ENCODE measurements at places on chromosomes 11 and 22.

GRCh38 chr11:9462172-9462799 is 1.5 kb downstream of the ZNF143 start:
- DNase-seq, result no peak

DNA sequence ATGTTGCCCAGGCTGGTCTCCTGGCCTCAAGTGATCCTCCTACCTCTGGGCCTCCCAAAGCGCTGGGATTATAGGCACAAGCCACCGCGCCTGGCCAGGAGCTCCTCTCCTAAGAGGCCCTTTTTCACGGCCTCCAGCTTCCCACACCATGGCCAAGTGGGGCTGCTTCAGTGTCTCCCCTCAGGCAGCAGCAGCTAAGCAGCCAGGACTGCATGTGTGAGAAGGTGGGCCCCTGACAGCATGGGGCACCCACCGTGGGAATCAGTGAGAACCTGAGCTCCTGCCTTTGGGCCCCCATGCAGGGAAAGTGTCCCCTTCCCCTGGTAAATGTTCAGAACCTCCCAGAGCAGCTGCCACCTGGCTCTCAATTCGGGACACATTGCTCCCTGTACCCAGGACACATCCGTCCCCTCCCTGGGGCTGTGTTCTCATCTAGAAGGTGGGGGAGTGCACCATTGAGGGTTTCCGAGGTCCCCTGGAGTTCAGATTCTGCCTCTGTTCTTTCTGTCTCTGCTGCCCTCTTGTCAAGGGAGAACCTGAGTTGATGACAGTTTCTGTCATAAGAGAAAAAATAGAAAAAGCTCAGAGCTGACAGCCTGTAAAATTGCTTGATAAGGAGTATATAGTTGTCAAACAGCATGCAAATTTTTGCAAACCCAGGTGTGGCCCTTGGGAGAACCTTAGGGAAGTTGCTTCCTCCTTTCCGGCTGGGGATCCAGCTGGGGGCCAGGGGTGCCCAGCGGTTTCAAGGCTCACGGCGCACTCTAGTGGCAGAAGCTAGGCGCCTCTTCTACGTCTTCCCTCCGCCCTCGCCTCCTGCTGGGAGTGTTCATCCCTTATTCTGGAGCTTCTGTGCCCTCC is 29.7 kb downstream of the FAM83F start:
- no peak for DNase-seq

DNA sequence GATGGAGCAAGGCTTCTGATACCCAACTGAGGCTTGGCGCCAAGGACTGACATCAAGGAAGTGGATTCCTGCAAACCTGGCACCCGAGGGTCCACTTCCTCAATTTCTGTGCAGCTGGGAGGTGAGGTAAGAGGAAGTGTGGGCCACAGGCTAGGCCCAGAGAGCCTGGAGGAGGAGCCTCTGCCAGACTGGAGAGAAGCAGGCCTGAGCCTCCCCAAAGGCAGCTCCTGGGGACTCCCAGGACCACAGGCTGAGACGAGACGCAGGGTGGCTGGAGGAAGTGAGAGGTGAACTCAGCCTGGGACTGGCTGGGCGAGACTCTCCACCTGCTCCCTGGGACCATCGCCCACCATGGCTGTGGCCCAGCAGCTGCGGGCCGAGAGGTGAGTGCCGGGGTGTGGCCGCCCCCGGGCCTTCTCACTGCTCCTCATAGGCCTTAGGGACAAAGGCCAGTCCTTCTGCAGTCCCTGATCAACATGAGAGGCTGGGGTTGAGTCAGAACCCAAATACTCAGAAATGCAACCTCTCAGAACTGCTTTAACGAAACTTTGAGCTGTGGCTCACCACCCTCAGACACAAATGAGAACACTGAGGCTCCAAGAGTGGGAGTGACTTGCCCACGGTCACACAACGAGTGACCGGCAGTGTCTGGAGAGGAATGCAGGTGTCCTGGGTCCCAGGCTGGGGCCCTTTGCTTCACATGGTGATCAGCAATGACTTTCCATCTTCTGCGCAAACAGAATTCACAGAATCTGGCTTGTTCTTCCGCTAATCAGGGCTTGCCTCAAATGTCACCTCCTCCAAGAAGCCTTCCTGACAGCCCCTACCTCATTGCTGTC is at the start of gene NCF4:
NCF4 (plus strand) TSS at position 186 of the 839 bp plus-strand sequence; CDS start at position 352, 166 bp downstream.
- no peak for DNase-seq

DNA sequence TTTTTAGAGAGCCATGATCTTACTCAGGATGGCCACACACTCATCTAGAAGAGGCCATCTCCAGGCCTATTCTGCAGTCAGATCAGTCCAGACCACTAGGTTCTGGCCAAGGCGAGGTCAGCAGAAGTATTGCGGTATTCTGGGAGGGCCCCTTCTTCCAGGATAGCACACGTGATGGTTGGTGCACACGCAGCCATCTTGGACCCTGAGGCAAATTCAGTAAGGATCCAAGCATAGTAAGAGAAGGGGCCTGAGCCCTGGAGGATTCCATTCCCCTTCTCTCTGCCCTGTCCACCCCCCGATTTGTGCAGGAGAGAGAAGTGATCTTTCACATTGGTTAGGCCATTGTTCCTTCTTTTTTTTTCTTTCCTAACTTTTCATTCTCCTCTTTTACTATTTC is 957.9 kb downstream of the BRD1 start:
- DNase-seq, result no peak

DNA sequence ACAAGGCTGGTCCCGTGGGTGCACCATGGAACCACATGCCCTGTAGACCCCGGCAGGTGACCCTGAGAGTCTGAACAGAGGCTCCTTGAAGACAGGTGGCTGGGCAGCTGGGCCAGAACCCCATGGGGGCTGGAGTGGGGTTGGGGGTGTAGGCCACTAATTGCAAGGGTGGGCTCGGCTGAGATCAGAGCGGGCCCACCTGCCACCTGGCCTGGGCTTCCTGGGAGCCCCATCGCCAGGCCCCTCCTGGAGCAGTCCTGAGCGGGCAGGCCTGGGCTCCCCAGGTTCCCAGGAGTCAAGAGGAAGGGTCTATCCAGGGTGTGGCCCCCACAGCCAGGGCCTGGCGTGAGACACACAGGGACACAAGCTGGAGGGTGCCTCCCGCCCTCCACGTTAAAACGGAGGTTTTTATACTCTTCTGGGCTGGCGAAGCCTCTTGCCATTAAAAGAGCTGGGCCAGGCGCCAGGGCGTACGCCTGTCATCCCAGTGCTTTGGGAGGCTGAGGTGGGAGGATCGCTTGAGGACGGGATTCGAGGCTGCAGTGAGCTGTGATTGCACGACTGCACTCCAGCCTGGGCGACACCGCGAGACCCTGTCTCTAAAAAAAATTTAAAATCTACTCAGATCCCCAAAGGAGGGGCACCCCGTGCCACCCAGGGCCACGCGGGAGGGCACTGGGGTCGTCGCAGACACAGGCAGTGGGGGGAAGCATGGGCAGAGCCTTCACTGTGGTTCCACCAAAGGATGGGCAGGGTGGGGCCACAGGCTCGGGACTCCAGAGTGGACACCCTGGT is 4.8 kb upstream of the TRABD start:
- DNase-seq, result no peak

DNA sequence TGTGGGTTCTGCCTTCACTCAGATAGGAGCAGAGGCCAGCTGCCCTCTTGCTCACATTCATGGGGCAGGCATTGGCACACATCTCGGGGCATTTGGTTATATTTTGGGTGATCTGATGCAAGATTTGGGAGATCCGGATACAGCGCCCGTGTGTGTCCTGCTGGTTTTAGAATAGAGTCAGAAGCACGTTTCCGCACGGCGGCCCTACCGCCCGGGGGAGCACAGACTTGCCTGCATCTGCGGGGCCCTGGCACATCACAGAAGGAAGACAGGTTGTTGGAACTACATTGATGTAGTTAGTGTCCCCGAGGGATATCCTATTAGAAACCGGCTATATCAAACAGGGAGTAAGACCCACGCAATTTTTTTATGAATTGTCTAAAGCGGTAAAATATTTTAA is 982.8 kb downstream of the NTM start:
- DNase-seq, result no peak

GRCh38 chr11:134449713-134450112 is 37.7 kb upstream of the B3GAT1 start:
- DNase-seq, result no peak

DNA sequence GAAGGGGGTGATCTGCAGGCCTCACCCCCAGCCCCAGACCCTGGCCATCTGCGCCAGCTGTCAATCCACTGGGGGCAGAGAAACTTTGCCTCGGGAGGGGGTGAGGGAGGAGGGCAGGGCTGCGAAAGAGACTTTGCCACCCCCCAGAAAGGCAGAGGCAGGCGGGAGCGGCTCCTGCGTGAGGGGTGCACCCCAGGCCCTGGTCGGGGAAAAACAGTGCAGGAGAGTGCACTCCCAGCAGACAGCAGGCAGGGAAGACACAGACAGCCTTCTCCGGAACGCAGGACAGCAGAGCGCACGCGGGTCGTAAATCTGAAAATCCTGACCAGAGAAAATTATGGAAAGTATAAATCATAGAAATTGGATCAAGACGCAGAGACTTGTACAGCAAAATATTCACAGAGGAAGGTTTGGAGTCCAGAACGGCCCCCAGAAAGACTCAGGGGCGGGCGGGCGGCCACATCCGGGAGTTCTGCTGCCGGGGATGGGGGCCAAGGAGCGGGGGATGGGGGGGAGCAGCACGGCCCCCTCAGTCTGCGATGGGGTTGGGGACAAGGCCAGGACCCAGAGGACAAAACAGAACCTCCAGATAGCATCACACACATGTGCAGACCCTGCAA is 8.0 kb upstream of the MRPL23 start:
- no peak for DNase-seq

GRCh38 chr11:105548359-105548758 is 61.5 kb upstream of the GRIA4 start:
- DNase-seq, result no peak

- DNase-seq, result no peak
Observed at GRCh38 chr11:63985812-63986155, 454 bp upstream of the OTUB1 start.

GRCh38 chr11:61916737-61917333 is 531 bp downstream of the RAB3IL1 start:
- no peak for DNase-seq

DNA sequence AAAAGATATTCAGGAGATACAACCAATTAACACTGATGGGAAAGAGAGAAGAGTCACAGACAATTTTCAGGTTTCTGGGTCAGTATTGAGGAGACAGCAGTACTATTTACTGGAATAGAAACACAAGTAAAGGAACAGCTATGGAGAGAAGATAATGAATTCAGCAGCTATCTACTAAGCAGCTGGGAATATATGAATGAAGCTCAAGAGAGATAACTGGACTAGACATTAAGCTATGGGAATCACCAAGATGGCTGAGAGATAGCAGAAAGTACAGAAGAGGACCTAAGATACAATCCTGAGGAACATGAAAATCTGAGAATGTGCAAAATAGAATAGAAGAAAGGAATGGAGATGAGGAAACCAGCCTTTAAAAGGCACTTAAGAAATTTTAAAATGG is 15.9 kb downstream of the ALG9 start:
- DNase-seq, result no peak

DNA sequence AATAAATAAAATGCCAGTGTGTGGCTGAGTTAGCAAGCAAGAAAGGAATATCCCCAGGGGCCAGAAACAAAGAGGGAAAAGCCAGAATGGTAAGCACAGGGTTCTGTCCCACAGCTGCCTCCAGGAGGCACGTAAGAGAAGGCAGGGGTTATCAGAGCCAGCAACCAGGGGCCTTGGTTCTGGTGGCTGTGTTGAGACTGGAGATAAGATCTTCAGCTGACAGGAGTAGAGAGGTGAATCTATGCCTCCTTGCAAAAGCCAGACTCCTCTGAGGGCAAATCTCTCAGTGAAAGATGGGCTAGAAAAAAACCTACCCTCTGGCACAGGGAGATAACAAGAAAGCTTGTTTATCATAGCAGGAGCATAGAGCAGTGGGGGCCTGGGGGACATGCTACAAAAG is 29.8 kb upstream of the NFAM1 start:
- no peak for DNase-seq

- no peak for DNase-seq
Observed at GRCh38 chr22:28630177-28630574, 49.5 kb downstream of the TTC28 start.

- DNase-seq, result no peak
Observed at GRCh38 chr11:60756307-60757032, at the start of gene MS4A15. Gene MS4A15, plus strand, starts transcription at chr11:60756867. Its CDS starts 6,867 bp downstream, at chr11:60763734.

All from stimulated activated CD8-positive, alpha-beta memory T cell treated with anti-CD3 and anti-CD28 coated beads, Interleukin-4, amount 100 ng/mL, for 4 hours (primary cell).